ENCODE measurements at places on chromosomes 13 and 19. TPM values are rescaled to one million over a fixed set of nuclear protein-coding genes. Genes with fewer than 3 reads are reported as not detected.

The ZNF132 gene
- total RNA-seq: 3.8 TPM

The GPR180 gene
- 5.4 TPM for total RNA-seq

The TNFSF9 gene
- 0.67 TPM for total RNA-seq

The ZNF471 gene
- 7.7 TPM for total RNA-seq

The PDE4C gene
- total RNA-seq: 1.1 TPM

The BEST2 gene
- total RNA-seq: not detected

The LINGO3 gene
- 0.10 TPM for total RNA-seq

The ZNF154 gene
- total RNA-seq: 3.7 TPM

The IGFL2 gene
- not detected for total RNA-seq

The PGLYRP1 gene
- total RNA-seq: not detected

The KLK5 gene
- total RNA-seq: not detected

The MED29 gene
- 33.3 TPM for total RNA-seq

The CNMD gene
- not detected for total RNA-seq

The FLT1 gene
- total RNA-seq: 32.0 TPM

The ARRDC2 gene
- 25.2 TPM for total RNA-seq

The SIGLEC7 gene
- 5.5 TPM for total RNA-seq

The NMRK2 gene
- 2.3 TPM for total RNA-seq

The MUC16 gene
- total RNA-seq: 0.10 TPM

The IL17D gene
- 9.8 TPM for total RNA-seq

The TYK2 gene
- 69.3 TPM for total RNA-seq

The GNG8 gene
- not detected for total RNA-seq

The NHLRC3 gene
- 22.9 TPM for total RNA-seq

The NCR1 gene
- 0.29 TPM for total RNA-seq

The STOML3 gene
- not detected for total RNA-seq

The PROZ gene
- not detected for total RNA-seq

The KLK1 gene
- not detected for total RNA-seq

The KLK4 gene
- total RNA-seq: not detected

The MYH14 gene
- total RNA-seq: 0.60 TPM

The CNFN gene
- total RNA-seq: 0.52 TPM

The ZNF561 gene
- total RNA-seq: 27.4 TPM
